Suppressor macrophage (primary cell): ENCODE measurements at places on chromosomes 3 and 15.
A peak's percentile ranks its signal among the peaks of the same experiment; 100 is the strongest.

DNA sequence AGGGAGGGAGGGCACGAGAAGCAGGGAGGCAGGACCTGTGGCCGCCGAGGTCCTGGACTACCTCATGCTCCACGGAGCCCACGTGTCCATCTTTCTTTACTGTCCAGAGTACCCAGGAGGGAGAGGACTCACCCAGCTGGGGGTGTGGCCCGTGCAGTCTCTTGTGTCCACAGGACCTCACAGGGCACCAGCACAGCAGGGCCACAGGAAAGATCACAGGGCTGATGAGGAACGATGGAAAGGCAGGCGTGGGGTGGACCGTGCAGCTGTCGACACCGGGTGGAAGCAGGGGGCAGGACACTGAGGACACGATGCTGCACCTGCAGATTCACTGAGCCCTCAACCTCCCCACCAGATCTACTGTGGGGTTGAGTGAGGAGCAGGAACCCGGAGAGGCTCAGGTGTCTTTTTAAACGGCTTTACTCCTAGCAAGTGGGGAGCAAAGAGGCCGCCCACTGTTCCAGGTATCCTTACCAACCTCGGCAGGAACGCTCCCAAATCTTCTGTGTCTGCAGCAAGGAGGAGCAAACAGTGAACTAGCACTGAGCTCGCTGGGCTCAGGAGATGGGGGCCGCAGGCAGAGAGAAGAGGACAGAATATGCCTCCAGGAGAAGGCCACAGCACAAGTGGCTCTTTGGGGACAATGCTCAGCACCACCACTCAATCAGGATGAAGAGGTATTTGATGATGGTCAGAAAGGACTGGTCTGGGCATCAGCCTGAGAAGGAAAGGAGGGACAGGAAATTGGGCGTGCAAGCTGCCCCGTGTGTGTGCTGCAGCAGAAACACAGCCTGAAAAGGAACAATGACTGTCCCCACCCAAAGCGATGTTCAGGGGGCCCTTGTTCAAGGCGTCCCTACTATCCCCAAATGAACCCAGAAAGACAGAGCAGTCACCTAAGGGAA lies 198.8 kb downstream of the XXYLT1 start:
- DNase-seq: no peak

DNA sequence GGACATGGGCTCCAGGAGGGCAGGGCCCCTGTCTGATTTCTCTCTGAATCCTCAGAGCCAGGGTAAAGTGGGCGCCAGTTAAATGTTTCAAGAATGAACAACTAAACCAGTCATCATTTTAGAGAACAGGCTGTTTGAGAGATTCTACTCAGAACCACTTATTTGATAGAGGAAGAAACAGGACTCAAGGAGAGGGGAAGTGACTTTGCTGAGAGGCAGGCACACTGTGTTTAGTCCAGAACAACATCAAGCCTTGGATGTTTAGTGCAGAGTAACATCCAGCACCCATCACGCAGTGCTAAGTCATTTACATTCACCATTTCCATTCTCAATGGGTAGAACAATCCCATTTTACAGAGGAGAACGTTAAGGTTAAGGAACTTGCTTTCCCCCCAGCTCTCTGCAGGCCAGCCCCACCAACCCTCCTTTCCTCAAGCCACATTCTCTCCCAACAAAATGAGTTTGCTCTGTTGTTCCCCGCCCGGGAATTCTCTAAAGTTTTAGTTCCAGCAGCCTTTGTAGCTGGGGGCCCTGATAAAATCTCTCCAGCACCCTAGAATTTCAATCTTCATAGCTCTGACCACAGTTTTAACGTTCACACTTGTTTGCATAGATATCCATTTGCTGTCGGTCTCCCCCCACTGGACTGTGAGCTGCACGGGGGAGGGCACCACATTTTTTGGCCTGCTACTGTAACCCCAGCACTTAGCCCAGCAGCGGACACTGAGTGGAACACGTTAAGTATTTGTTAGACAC lies 962 bp downstream of the NMNAT3 start:
- peak; percentile 60 for DNase-seq

DNA sequence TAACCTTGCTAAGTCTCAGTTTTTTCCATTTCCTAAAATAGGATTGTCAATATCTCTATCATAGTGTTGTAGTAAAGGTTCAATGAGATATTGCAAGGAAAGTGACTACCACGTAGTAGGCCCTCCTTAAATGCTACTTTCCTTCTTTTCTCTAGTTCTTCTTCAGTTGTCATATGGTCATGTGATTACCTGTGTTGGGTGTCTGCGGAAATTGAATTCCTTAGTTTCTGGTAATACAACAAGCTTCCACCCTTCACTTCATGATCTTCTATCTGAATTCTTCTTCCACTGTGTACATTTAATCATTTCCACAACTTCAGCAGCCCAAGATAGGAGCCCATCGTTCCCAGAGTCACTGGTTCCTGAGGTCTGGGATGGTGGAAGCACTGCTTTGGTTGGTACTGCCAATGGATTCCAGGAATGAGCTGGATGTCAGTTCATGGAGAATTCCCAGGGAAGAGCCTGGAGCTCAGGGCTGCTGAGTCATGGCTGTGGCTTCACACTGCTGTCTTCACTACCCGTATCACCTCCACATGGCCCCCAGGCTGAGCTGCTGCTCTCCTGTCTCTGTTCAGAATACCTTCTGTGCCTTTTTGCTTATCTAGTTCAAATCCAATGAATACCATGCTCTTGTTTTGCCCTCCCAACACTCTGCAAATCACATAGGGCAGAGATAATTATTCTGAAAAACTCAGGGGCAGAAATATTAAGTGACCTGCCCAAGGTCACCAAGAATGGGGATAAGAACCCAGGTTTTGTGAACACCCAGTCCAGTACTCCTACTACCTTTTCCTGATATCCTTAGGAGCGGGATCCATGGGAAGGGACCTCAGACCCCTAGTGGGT lies 98.6 kb downstream of the RPL39L start:
- DNase-seq: no peak

DNA sequence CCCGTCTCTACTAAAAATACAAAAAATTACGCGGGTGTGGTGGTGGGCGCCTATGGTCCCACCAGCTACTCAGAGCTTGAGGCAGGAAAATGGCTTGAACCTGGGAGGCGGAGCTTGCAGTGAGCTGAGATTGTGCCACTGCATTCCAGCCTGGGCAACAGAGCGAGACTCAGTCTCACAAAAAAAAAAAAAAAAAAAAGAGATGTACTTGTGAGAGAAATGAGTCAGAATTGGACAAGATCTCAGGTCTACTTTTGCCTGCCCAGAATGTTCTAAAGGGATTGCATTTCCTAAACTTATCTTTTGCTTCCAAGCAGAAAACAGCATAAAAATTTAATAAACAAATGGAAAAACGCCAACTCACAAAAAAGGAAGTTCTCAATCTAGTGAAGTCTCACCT lies 167.5 kb downstream of the NR2F2 start:
- DNase-seq: no peak

DNA sequence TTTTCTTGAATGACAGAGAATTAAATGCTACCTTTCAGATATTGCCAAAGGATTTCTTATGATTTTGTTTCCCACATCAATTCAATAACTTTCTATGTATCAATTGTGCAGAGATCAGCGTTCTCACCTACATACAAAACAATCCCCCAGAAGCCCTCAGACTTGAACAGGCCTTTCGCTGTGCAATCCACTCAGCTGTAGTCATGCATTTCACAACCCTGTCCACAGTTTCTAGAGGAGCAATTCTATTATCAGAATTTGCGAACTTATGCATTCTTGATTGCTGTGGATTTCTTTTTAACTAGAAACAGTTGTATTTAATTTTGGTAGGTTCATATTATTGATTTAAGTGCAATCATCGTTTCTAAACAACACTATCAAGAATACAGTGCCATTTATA lies 13.7 kb upstream of the ALCAM start:
- DNase-seq: peak; percentile 65

DNA sequence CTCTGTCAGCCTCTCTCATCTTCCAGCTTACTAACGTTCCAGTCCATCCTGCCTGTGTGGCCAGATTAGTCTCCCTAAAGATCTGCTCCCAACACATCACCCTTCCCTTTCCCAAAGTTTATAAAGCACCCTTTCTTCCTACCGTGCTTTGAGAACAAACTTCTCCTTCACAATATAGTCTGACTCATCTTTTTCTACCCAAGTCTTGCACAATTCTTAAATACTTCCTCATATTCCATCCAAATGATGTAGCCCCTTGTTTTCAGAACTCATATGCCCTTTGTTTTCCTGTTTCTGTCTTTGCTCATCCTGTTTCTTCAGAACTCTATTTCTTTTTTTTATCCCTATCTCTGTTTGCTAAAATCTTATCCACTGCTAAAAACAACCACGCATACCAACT lies 326.8 kb downstream of the MFSD1 start:
- DNase-seq: peak; percentile 69

- DNase-seq: no peak
Observed at GRCh38 chr3:23459465-23459864, 256.3 kb downstream of the UBE2E2 start.

GRCh38 chr3:11539677-11540076 lies 104.0 kb downstream of the VGLL4 start:
- DNase-seq: no peak

GRCh38 chr15:91151781-91152563 lies 51.9 kb downstream of the SV2B start:
- no peak for DNase-seq
